Type B pancreatic cell (in vitro differentiated cells): ENCODE measurements at places on chromosomes 6 and 20. TPM values are rescaled to one million over a fixed set of nuclear protein-coding genes. Genes with fewer than 3 reads are reported as not detected.

The CDH26 gene
- total RNA-seq = 3.6 and 6.9 TPM in 2 replicates

The FAM50B gene
- total RNA-seq = 1.8 and 7.3 TPM in 2 replicates

DNA sequence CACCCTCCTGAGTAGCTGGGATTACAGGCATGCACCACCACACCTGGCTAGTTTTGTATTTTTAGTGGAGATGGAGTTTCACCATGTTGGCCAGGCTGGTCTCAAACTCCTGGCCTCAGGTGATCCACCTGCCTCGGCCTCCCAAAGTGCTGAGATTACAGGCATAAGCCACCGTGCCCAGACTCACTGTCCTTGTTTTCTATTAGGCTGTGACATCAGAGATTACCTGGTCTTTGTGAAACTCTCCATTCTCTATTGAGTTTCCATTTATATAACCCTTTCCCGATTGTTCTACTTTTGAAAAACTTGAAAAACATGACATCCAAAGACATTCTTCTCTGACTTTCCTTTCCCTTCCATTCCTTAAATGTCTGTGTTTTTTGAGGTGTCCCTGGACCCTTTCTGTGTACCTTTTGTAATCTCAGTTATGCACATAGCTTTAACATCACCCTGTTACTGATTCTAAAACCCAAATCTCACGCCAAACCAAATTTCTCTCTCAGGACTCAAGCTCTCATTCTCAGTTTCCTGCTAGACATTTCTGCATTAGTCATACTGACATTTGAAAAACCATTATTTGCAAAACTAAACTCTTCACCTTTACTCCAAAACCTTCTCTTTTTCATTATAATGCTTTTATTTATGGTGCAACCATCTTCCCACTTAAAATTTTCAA lies 137.0 kb downstream of the KHDC1L start:
- H3K27me3 ChIP-seq = no peaks in the 10 kb centered on the region
- DNase-seq = no peak
- peaks cover 12% of the 10 kb centered on the region for H3K4me1 ChIP-seq

DNA sequence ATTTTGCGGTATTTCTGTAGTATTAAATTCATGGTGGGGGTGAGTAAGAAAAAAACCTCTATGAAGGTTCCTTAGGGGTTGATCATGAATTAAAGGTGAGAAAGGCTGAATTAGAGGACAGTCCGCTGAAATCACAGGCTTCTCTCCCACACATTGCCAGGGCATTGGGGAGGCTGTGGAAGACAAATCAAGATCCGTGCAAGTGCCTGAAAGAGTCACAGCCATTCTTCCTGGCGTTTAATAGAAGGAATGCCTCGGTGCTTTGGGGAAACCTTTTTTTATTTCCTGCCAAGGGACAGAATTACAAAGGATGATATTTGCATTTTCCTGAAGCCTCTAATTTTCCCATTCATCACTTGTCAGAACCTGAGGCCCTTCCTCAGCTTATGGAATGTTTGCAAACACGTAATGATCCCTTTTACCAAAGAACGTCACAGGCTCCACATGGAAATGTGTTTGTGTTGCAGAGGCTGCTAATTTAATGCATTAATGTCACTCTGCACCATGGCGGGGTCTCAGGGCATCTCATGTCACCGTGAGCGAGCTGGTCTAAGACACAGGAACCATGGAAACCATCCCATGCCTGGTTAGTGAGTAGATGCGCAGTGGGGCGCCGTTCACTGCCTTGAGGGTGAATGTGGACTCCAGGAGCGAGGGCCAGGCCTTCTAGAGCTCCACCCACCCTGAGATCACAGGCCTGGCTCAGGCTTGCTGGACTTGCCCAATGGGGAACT lies 185.9 kb upstream of the SULF2 start:
- no peak overlapping the region for H3K27ac ChIP-seq
- peaks cover 49% of the 10 kb centered on the region for H3K4me1 ChIP-seq
- no peak for DNase-seq
- H3K27me3 ChIP-seq = peaks cover 17% of the 10 kb centered on the region

GRCh38 chr6:6680526-6680925 lies 92.0 kb downstream of the LY86 start:
- H3K27ac ChIP-seq = no peak overlapping the region
- peaks cover 65% of the 10 kb centered on the region for H3K4me1 ChIP-seq
- no peak for DNase-seq
- peaks cover 9% of the 10 kb centered on the region for H3K27me3 ChIP-seq
